ENCODE measurements at places on chromosomes 13 and 19.
A peak's percentile ranks its signal among the peaks of the same experiment; 100 is the strongest.

DNA sequence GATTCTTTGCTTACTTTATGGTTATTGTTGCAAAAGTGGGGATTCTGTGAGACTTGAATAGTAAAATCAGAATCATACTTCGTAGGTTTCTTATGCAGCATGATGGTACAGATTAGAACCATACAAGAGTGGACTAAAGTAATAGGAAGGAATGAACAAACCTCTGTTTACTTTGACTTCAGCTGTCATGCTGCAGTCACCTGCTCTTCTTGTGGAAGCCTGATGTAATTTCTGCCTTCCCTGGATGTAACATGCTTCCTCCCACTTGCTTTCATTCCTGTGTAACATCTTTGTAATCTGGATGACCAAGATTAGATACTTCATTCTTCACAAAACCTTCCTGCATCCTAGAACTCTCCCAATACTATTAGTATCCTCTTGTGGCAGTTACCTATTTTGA is 235.0 kb downstream of the PCCA start:
- no peak for DNase-seq

DNA sequence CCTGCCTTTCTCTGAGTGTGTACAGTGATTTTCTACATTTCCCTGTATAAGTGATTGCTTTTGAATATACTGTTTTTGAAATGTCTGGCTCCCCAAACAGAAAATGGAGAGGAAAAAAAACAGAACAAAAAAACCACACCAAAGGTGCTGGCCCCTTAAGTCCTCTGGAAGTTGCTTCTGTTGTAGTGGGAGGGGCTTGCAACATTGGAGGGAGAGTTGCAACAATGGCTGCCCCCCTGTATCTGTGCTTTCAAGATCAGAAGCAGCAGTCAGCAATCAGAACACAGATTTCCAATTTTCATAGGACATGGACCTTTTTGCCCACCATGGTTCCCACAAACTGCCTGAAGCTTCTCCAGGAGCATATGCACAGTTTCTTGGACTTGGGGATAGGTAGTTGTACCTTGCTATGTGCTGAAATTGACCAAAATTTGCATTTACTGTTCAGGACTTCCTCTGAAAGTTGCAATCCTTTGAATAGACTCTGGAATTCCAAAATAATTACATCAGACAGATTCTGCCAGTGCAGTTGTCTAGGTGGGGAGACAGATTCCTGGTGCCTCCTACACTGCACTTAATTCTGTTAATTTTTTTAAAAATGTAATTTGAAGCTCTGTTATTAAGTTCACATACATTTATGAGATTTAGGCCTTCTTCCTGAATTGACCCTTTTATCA is 13.8 kb downstream of the BIVM start:
- DNase-seq, result no peak

DNA sequence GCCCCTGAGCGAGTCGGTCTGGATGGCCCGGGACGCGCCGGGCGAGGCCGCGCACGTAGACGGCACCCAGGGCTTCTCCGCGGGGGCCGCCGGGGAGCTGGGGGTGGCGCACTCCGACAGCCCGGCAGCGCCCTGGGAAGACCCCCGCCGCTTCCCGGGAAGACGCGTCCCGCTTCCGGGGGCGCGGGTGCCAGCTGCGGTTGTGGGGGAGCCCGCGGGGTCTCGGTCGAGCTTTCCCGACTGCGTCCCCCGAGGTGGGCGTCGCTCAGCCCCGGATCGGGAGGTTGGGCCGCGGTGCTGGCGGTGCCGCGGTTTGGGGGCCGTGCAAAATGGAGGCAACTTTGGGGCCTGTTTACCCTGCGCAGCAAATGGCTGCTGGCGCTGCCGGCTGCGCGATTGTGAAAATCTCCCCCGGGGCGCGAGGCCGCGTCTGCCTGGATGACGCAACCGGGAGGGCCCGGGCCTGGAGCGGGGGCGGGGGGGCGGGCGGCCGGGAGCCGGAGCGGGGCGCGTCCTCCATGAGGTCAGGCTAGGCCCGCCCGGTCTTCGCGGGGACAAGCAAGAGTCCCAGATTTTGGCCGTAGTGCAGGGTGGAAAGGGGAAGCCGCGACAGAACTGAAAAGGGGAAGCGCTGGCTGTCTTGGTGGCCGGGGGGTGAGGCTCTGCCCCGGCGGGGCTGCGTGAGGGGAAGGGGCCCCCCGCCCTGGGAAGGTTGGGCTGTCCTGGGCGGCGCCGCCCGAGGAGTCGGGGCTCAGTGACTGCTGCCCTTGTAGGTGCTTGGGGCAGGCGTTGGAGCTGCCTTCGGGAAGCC is 11.3 kb downstream of the PEAK3 start:
- no peak for DNase-seq

DNA sequence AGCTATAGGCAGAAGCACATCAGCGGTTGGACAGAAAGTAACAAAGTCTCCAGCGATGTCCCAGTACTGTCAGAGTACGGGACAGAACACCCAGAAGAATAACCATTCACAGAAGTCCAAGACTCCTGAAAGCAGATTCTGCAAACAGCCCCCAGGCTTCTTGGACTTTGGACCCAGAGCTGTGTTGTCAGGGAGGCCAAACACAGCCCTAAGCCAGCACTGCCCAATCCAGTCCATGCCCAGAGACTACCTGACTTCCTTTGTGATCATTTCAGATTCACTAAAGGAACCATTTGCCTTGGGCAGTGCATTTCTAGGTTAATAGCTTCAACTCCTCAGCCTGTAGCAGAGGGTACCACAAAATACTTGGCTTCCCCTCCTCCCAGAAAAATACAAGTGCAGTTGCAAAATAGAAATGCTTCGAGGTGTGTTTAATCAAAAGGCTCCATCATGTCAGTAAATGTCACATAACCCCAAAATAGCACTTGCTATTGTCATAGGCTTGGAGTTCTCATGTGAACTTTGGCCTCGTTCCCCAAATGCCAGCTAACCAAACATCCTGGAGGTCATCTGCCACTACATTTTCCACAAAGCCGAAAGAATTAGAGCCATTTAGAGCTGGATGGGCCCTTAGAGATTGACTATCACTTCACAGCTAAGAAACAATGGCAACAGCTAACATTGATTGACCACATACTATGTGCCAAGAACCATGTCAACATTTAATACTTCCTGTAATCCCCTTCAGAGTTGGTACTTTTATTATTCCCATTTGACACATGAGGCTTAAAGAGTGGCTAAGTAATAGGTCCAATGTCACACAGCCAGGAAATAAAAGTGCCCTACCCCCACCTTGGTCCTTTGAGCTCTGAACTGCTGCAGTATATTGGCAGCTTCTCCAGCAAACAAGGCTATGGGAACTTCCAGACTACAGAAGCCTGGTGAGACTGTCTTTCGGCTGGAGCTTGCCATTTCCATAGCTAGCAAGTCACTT is 329.9 kb downstream of the FOXO1 start:
- DNase-seq, result no peak

DNA sequence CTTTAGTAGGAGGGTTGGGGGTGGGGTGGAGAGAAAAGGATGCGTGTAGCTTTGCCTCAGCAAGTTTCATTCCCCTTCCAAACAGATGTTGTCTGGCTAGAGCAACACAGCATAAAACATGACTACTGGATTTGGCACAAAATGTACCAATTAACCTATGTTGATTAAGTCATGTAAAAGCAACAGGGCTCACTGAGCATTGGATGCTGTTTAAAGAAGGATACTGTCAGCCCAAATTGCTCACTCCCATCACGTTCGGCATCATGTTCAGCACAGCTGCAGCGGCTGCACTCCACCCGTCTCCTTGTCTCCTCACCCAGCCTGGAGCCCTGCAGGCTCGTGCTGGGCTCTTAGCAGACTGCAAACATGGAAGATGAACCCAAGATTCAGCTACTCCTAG is 77.5 kb downstream of the DLEU7 start:
- DNase-seq, result no peak

- no peak for DNase-seq
Observed at GRCh38 chr13:28301839-28302238, 163.5 kb downstream of the PAN3 start.

DNA sequence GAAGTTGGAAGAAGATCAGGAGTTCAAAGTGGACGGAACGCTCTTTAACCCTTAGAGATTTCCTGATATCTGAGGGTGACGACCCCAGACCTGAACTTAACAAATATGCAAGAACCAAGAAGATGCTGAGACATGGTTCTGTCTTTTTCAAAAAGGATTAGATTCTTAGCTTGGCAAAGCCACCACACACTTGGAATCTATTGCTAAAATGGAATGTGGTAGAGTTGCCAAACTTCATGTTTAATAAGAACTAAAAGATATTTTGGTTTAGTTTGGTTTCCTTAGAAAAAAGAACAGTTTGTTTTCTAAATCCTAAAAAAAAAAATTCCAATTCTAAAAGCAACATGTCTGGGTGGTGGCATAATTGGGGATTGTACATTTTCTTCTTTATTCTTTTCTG is 29.5 kb downstream of the UNC13A start:
- no peak for DNase-seq

- DNase-seq, result no peak
Observed at GRCh38 chr13:110457361-110457760, 104.2 kb downstream of the RAB20 start.

GRCh38 chr13:67769987-67770341 is 539.8 kb upstream of the PCDH9 start:
- no peak for DNase-seq

DNA sequence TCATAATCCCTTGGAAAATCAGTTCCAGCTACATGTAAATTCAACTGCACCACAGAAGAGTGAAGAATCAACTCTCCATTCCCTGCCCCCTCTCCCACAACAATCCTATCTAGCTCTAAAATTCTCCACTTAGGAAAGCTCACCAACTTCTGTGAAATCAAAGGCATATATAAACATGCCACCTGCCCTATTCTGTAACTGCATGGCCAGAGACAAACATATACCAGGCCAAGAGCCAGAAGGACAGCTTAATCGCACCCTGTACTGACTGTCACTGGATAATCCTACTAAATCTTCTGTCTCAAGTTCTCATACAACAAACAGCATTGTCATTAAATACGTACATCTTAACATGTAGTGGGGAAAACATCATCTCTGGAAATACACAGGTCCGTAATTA is 58.2 kb upstream of the EEF1AKMT1 start:
- DNase-seq, result no peak

DNA sequence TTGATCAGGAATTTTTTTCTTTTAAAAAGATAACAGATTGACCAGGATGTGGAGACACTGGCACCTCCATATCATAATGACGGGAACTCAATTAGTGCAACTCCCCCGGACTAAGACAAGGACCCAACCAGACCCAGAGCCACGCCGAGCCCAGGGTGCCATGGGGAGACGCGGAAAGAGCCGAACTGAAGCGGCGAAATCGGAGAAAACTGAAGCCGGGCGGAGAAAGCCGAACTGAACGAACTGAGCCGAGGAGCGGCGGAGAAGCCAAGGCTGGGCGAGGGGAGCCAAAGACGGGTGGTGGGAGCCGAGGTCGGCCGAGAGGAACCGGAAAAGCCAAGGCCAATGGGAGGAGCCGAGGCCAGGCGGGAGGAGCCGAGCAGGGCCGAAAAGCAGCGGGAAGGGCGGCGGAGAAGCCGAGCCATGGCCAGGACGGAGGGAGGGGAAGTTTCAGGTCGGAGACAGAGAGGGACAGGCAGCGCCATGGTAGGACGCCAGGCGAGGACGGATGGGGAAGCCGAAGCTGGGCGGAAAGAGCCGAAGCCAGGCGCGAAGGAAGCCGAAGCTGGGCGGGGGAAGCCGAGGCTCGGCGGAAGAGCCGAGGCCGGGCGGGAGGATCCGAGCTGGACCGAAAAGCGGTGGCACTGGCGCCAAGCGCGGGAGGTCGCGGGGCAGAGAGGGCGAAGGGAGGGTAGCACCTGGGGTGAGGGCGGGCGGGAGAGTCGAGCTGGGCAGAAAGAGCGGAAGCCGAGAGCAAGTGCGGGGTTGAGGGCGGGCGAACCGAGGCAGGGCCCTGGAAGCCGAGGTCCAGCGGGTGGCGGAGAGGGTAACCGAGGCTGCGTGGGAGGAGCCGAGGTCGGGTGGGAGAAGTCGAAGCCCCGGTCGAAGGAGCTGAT is 29.4 kb downstream of the ZNF557 start:
- DNase-seq, result peak; percentile 53

DNA sequence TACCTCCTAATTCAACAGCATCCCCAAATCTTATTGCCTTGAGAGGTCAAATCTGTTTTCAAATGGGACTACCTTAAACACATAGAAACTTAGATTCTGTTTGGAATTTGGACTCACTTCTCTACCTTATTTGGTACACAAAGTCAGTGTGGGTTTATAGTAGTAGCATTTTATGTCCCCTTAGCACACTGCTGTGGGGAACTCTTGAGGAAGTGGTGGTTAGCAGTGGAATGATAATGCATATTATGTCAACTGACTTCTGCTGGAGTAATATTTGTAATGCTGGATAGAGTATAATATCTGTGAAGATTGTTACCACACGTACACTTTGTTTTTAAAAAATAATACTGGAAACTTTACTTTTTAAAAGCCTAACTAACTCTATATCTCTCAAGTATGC is 386.3 kb downstream of the NDFIP2 start:
- no peak for DNase-seq
